Stimulated activated CD8-positive, alpha-beta memory T cell treated with anti-CD3 and anti-CD28 coated beads, Interleukin-7, amount 100 ng/mL, for 4 hours (primary cell): ENCODE measurements at places on chromosomes 4 and X.
A peak's percentile ranks its signal among the peaks of the same experiment; 100 is the strongest.

DNA sequence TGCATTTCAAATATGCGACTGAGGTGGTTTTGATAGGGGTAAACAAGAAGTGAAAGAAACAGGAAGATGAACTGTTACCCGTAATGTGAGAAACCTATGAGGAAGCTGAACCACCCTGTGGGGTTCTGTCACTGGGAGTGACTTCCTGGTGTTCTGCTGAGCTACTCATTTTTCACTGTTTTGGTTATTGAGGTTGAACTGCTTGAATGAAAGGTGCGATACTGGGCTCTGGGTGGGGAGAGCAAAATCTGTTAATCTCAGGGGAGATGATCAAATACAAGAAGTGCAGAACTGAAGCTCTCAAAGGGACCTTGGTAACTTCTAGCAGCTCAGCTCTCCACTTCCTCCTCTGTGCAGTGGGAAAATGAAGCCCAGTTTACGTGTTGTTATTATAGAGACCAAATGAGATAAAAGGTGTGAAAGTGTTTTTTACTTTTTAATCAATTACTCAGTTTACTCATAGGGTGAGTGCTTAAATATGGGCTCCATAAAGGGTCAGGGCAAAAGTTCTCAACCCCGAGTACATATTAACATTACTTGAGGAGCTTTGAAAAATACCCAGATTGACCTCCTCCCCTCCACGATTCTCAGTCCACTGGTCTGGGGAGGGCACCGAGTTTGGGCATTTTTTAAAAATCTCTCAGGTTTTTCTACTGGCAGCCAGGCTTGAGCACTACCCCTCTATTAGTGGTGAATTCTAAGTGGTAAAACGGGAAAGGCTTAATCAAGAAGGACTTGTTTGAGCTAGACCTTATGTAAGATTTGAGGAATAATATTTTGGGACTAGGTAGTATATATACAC is 66.7 kb downstream of the COQ2 start:
- peak; percentile 55 for DNase-seq

DNA sequence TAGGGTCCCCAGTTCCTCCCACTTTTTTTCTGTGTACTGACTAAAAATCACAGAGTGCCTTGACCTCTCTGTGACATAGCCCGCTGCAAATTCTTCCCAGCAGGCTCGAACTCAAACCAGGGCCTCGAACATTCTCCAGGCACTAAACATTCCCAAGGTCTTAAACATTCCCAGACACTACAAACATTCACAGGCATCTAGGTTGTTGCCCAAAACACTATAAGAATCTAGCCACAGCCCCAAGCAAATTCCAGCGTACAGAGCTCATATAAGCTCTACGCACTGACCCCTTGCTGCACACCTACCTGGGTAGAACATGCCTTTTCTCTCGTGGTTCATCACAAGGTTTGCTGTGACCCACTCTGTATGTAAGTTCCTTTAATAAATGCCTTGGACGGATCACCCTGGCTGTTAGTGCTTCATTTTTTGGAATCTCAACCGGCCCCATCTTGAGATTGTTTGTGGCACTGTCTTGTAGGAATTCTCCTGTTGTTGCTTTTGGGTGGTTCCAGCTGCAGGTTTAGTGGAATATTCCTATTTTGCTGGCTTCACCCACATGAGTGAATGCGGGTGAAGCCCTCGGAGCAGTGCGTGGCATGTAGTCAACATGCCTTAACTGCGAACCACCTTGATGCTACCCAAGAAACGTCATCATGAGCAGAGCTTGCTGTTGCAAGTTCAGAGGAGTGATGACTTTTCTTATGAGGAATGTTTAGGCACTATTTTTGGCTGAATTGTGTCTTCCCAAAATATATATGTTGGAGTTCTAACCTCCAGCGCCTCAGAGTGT is 230.0 kb downstream of the HS3ST1 start:
- DNase-seq: no peak

DNA sequence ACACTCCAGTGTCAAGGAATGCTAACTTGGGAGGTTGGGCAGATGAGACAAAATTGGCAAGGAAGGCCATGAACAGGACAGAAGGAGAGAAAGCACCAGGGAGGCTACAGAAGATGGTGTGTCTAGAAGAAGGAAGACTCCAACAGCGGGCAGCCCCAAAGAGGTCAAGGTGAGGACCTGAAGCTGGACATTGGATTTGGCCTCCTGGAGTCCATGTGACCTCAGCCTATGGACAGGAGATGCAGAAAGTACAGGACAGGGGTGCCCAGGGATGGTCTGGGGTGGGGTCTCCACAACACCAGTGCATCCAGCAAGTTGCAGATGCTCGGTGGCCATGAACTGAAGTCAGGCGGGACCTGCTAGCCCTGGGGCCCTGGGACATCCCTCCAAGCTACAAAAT is 86.2 kb downstream of the JAKMIP1 start:
- DNase-seq: no peak

GRCh38 chr4:125739760-125740159 is 425.0 kb downstream of the FAT4 start:
- no peak for DNase-seq

DNA sequence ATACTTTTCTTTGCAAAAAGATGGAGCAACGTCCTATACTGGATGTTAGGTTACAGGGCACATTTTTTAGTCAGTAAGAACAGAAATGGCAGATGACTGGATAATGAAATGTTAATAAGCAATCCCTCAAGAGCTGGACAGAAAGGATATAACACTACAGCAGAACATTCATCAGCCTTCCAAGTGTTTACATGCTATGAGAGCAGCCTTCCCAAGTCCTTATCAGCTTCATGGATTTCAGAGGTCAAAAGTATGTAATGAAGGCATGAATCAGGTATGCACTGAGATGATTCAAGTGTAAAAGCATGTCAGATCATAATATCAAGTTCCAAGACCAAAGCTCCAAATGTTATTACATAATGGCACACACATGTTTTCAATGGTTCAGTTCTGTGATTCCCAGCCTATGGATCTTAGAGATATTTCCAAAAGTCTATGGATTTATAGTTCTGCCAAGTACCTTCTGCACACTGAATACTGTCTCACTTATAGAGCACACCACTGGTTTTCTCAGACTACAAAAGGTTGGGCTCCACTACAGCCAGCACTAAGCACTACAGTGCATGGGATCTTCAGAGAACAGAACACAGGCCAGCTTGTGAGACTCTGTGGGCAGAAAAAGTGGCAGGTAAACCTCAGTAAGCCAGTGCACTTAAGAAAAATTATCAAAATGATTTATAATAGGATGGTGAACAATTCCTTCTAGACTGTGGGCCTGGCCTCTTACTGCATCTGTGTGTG is 49.2 kb downstream of the GPC4 start:
- DNase-seq: no peak

DNA sequence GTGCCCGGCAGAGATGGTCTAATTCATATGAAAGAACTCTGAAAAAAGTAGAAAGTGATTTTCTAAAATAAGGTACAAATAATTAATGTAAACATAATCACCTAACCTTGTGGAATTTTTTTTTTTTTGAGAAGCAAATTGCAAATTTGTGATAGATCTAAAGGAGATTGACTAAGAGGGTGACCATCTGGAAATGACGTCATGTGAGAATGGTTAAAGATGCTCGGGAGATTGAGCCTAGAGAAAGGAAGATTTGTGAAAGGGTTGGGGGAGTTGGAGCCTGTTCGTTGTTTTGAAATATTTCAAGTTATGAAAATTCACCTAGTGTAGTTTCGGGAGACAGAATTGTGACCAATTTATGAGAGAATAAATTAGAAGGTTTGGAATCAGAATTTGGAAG is 115.7 kb upstream of the ANK2 start:
- no peak for DNase-seq

DNA sequence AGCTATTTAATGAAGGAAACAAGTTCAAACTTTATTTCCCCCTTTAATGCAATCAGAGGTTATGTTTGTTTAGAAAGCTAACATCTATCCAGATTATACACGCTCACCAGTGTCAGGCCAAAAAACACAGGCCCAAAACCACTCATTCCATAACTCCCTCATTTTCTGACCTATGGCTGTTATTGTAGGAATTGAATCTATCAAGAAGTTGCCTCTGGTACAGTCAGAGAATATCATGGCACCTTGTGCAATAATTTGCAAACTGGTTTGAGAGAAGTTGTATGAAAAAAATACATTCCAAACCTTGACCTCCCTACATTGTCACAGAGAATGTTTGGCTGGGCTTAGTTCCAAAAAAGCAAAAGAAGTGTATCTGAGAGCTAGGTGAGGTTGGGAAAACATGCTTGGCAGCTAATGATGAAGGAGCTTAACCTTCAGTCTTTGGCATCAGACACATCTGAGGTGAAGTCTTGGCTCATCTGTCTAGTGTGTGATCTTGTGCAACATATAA is 591.0 kb downstream of the ANKRD50 start:
- DNase-seq: no peak

DNA sequence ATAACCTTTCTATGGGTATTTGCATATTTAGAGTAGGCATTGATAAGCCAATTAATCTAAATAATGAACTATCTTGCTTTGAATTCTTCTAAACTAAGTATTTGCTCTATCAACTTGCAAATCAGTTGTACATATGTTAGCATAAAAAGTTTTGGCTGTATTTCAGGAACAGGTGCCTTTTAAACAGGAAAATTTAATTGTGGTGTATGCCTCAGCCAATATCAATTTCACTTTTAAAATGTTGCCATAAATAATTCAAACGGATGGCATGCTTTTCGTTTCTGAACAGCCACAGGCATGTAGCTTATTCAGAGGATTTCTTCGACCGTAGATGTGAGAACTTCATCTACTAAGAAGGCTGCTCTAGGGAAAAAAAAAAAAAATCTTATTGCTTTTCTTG is 99.9 kb downstream of the DCLK2 start:
- DNase-seq: no peak

DNA sequence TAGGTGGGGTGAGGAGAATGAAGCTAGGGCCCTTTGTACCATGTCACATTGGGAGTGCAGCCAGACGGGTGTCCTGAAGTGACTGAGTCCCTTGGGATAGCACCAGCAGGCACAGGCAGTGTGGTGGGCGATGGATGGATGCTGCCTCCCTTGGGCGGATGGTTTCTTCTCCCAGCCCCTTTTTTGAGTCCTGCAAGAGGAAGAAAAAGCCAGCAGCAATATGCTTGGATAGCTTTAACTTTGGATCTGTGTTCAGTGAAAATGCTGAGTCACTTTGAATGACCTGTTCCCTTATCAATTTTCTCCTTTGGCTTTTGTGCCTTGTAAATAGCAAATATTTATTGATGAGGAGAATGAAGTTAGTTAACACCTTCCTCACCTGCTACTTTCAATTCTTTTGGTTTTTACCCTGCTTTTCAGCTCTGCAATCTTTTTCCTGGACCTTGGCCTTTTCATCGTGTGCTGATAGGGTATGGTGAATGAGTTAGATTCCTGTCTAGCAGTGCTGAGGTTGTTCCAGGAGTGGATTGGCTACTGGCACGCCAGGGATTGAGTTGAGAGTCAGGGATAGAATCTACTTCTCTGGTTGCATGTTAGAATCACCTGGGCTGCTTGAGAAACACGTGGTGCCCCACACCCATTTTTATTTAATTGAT is 10.2 kb downstream of the DCUN1D4 start:
- no peak for DNase-seq

- no peak for DNase-seq
Measured at GRCh38 chrX:112760697-112761096, 79.9 kb downstream of the AMOT start.

GRCh38 chr4:38322714-38323113 is 341.3 kb upstream of the KLF3 start:
- no peak for DNase-seq

DNA sequence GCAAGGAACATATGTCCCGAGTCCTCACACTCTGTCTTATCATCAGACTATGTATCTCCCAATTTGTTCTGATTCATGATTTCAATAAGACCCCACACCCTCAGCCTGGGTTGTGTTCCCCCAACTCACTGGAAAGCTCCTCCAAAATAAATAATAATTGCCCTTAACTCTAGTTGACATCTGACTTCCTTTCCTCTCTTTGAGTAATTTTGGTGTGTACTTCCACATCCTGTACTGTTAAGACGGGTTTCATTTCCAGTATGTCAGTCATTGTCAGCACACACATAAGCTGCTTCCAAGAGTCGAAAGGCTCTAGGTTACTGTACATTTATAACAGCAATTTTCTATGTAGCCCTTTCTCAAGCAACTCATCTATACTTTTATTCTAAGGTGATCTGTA is 52.2 kb upstream of the C1QTNF7 start:
- DNase-seq: no peak

DNA sequence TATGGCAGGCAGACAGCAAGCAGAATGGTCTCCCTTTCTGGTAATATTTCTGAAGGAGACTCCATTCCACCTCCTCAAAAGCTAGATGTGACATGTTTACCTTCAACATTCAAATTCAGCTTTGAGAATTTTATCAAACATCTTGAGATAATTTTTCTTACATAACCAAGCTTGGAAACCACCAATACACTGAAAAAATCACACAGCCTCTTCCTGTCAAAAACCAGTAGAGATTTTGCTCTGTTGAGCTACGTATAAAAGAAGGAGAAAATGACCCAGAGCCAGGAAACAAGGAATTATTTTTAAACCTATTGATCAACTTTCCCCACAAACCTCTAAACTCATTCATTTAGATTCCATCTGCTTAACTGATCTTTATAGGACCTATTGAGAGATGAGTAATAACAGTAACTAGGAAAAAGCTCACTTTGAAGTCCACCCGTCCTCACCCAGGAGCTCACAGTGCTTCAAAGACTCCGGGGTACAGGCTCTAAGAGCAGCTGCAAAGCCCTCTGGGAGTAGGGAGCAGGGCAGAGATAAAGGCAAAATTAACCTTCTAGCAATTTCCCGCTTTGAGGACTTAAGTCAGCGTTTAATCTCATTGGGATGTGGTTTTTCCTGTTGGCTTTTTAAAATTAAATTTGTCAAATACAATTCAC is 318.2 kb upstream of the RASGEF1B start:
- DNase-seq: no peak

- no peak for DNase-seq
Measured at GRCh38 chrX:3522101-3522650, 175.7 kb upstream of the MXRA5 start.

DNA sequence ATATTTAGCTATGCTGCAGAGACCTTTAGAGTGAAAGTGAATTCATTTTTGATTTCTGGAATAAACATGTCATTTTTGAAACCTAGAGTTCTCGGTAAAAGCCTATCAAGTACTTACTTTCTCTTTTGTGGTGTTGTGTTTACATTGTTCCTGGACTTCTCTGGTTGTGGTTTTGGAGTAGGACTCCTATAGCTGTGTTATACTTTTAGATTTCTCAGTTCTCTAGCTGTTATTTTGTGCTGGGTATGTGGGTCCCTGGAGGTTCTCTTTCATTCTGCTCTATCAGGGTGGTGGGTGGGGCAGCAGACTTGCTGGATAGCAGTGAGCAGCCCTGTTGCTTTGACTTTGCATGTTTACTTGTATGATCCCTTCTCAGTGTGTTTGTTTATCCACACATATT is 25.6 kb upstream of the MSMO1 start:
- DNase-seq: no peak

GRCh38 chr4:177315767-177316464 is 6.2 kb downstream of the NEIL3 start:
- DNase-seq: no peak

DNA sequence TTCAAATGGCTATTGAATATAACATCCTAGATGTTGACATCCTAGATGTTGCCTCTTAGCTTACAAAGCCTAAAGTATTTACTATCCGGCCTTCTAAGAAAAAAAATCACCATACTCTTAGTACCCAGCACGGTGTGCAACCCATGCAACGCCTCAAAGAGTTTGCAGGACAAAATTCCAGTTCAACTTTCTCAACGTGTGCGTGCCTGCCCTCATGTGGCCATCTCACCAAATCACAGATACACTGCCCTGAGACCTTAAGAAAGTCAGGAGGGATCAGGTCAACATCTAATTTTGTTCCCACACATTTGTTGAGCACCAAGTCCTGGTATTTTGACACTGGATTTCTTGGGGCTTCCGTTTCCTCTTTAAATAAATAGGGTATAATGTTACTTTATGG is 68.3 kb downstream of the CRMP1 start:
- no peak for DNase-seq
